ENCODE measurements at places on chromosomes 11 and 22.

GRCh38 chr11:30735946-30736345, 149.8 kb upstream of the MPPED2 start:
- no peak for DNase-seq

DNA sequence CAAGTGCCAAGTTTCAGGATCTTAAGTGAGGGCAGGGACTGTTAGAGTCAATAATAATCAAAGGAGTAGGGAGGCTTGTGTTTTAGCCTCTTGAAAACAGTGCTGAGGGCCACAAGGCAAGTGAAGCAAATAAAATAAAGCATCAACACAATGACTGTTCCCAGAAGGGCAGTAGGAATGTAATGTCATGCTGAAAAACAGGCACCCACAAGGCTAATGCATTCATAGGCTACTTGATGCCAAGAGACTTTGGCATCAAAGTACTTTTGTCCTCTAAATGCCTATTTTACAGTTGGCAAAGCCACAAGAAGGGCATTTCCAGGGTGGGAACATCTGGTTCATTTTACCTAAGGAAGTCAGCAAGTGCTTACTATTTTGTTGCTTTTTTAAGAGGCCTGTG, 22.9 kb downstream of the RAB39A start:
- DNase-seq = no peak

- peak; percentile 7 for DNase-seq
These were observed 50.7 kb downstream of the SHISAL1 start for GRCh38 chr22:44261861-44262595.

GRCh38 chr22:22181341-22181850, 63.2 kb upstream of the VPREB1 start:
- no peak for DNase-seq

- peak; percentile 69 for DNase-seq
These were observed 52.8 kb upstream of the RRAS2 start for GRCh38 chr11:14411818-14412217.

DNA sequence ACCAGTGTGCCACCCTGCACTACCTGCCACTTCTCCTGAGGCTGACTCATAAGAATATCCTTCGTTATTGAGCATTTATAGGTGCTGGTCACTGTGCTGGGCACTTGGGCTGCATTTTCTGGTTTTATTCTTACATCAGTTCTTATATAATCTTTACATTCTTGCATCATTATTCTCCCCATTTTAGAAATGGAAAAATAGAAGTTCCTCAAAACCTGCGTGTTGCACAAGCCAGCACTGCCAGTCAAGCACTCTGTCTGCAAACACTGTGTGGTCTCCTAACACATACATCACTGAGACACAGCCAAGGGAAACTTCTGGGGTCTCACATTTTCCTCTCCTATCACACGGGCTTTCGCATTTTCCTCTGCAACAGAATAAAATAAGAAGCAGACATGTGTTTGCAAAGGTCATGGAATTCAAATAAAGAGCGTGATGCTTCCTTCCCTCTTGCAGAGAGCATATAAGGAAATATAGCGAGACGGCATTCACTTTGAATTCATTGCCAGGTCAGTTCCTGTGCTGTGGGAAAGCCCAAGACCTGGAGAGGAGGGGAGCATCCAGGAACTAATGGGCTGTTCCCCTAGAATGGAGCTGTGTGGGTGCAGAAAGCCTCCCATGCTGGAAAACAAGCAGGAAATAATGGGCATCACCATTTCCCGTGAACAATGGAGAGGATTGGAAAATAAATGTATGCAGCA, 73.9 kb upstream of the SEZ6L start:
- no peak for DNase-seq

DNA sequence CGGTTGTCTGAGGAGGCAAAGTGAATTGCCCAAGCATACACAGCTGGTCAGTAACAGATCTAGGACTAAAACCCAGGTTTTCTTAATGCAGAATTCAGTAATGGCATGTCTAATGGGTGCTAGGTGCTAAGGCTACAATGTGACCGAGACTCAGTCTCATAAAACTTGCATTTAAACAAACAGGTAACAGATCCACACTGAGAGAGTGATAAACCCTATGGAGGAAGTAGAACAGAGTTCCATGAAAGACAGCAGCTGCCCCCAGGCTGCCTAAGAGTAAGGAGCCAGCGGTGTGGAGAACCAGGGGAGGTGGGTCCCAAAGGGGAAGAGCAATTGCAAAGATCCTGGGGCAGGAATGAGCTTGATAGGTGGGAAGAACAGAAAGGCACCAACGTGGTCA, 27.3 kb downstream of the MMP13 start:
- DNase-seq = no peak

DNA sequence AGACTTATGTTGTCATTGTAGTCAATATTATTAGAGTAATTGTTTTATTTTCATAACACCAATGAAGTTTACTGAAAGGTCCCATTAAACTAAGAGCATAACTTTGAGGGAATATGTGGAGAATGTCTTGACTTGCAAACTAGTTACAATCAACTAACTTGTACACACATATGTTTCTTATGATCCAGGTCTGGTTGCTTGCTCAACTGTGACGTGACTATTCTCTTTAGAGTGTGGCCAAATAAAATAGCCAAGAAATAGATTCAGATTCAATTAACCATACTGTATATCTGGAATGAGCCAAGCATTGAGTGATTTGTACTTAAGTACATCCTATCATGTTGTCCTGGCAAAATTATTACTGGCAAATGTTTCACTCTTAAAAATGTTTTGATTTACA, 101.7 kb downstream of the METTL15 start:
- DNase-seq = no peak

DNA sequence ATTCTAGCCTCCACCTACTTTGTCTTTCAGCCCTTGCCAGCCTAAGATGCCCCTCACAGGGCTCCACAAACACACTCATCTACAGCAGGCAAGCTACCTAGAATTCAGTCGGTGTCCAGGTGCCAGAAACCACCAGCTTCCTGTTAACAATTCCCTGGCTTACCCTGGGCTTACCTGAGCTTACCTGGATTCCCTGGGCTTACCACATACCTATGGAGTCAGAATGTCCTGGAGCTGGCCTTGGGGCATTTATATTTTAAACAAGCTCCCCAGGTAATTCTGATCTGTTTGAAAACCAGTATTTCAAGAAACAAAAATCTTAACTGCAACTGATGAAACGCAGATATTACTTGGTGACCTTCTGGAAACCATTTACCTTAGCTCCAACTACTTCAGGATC, 123.6 kb downstream of the SLC1A2 start:
- no peak for DNase-seq

DNA sequence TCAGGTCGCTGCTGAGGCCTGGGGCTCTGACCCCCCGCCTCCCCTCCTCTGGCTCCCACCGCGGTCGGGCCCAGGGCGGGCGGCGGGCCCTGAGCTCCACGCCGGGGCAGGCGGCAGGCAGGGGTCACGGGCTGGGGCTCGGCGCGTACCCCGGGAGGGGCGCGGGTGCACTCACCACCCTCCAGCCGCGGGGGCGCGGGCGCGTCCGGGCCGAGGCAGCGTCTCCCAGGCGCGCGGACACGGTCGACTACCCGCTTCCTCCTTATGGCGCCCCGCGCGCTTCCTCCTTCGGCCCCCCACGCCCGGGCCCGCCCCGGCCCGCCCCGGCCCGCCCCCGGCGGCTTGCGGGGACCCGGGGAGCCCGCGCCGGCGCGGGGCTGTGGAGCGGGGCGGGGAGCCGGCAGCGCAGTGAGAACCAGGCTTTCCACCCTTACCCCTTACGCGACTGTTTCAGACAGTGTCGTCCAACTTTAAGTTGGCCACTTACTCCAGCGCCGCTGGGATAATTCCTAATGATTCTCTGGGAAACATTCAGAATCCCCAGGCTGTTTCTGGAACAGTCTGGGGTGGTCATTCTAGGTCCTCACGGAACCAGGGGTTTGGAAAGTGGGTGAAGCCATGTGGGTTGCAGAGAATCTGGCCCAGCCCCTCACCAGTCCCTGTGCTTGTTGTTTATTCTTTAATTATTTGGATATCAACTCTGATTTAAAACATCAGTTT, at the start of gene BID:
TSS of gene BID (minus strand) at position 264 of the 720 bp plus-strand sequence. CDS start 24,353 bp downstream, outside the sequence.
- no peak for DNase-seq

- no peak for DNase-seq
These were observed 11.0 kb upstream of the MICALL1 start for GRCh38 chr22:37894939-37895670.

GRCh38 chr11:83793310-83793709, 507.1 kb upstream of the CCDC90B start:
- no peak for DNase-seq

DNA sequence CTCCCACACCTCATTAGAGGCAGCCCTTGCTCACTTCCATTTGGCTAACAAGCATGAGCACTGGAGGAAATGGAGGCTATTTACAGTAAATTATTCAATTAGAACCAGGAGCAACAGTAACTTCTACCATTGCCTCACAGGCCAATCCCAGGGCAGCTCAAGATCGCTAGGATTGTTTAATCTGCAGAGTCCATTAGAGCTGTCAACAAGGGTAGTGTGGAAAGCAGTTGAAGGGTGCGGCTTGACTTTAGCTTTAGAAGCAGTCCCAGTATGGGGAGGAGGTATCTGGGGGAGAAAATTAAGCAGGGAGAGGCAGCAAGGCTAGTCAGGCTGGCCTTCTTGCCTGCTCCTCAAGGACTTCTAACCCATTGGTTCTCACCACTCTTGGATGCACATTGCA, 38.3 kb upstream of the CYP2R1 start:
- DNase-seq = no peak

DNA sequence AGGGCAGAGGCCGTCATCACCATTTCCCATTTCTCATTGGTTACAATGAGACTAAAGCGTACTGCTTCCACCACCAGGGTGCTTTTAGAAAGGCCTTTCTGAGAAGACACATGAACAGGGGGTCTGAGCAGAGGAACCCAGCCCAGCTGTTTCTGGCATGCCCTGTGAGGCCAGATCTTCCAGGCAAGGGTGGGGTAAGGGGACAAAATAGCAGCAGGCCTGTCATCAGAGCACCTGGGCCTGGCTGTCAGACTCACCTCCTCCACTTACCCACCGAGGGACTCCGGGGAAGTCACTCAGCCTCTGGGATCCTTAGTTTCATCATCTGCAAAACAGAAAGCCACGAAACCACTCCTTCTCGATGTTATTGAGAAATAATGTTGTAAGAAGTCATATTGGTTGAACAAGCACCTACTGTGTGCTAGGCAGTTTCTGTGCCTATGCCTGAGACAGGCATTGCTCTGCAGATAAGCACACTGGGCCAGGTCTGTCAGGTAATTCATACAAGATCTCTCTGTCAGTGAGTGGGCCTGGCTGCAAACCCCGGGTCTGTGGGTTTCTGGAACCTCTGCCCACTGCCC, 8.8 kb upstream of the WNT11 start:
- no peak for DNase-seq

DNA sequence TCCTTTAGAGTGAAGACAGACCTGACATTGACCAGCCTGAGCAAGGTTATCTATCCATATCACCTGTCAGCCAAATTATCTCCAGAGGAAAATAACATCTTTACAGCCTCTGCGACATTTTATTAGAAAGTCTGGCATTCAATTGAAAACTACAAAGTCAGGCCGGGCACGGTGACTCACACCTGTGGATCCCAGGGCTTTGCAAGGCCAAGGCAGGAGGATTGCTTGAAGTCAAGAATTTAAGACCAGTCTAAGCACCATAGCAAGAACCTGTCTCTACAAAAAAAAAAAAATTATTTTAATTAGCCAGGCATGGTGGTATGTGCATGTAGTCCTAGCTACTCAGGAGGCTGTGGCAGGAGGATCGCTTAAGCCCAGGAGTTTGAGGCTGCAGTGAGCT, 141.6 kb downstream of the RCN1 start:
- DNase-seq = no peak

DNA sequence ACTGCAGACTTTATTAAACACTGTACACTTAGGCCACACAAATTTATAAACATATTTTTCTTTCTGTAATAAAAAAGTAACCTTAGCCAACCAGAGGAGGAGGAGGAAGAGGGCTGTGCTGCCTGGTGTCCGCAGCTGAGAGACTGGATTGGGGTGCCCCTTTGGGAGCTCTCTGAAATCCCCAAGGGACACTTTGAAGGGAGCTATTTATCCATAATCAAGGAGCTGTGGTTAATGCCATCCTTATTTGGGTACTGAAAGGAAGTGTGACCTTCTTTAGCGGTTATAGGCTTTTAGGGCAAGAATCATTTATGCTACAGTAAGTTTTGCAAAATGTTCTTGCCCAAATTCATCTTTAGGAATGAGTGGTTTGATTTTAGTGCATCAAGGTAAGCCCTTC, 125.8 kb downstream of the RASSF10 start:
- DNase-seq = no peak

- no peak for DNase-seq
These were observed 47.8 kb downstream of the COPB1 start for GRCh38 chr11:14451825-14452224.

GRCh38 chr11:71976551-71976950, 22.2 kb upstream of the IL18BP start:
- no peak for DNase-seq

All from tibial artery (tissue), 4 donors.